ENCODE measurements at places on chromosomes 5 and 9. TPM values are rescaled to one million over a fixed set of nuclear protein-coding genes. Genes with fewer than 3 reads are reported as not detected.

The SPAG8 gene
- total RNA-seq, result 0.72 TPM

The PCDHA1 gene
- not detected for total RNA-seq

The PDLIM4 gene
- 97.5 TPM for total RNA-seq

The TMEM215 gene
- total RNA-seq, result not detected

DNA sequence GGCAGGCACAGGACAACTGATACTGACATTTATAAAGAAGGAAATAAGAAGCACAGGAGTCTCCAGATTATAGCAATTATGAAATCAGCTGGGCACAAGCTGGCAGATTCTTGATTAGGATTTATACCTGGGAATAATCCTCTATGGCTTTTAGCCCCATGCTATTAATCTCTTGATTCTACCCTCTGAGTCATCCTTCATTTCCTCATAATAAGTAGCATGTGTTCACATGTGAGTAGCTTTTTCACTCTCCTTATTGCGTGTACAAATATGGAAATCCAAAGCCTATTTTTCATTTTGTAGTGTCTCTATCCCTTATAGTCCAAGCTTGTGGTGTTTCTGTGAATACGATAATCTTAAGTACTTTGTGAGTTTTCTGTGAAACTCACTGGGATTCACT, 185.0 kb upstream of the PRLR start:
- no peak for DNase-seq

DNA sequence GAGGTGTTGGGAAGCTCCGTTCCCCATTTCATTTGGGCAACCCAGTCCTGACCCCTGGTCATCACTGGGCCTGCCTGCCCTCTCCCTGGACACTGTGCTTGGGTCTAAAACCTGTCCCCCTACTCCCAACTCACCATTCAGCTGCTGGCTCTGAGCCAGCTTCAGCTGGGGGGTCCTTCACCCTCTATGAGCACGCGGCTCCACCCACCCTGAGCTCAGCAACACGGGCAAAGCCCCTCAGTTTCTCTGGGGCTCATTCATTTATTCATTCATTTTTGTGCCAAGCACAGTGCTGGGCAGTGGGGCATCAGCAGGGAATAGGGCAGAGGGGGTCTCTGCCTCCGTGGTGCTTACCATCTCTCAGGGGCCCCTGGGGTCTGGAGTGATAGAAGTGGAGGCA, 199.8 kb upstream of the MVB12B start:
- DNase-seq, result no peak

DNA sequence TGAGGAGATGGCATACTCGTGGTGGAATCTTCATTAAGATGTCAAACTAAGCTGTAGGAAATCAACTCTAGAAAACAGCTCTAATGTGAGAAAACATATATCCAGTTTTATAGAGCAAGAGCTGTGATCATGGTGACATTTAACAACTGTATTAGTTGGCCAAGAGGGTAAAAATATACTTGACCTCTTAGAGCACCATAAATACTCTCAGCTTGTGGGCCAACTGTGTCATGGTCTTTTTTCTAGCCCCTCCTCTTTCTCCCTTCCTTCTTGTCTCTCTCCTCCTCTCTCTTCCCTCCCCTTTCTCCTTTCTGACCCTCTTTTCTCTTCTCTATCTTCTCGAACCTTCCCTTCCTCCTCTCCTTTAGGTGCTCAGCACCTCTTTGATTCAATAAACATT, 54.7 kb downstream of the TMC1 start:
- DNase-seq, result no peak
